NCI-H526 (cell line): ENCODE measurements at places on chromosomes 12 and 14.
A peak's percentile ranks its signal among the peaks of the same experiment; 100 is the strongest.

- no peak for DNase-seq
These were observed 21.8 kb upstream of the DHRS4 start for GRCh38 chr14:23931721-23932289.

DNA sequence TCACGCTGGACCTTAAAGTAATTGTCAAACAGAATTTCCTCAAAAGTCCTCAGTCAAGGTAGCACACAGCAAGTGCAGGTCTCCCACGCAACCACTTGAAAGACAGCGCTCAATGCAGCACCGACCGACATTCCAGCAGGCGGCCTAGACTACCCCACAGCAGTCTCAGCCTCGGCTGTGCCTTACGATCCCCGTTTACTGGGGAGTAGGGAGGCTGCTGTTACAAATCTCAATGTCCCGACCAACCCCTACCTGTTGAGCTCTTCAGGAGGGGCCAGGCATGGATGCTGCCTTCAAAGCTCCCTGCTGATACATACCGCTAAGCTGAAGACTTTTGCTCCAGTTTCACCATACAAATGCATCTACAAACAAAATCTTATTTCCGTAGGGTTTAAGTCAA, 21.8 kb downstream of the VPS37B start:
- DNase-seq: no peak

GRCh38 chr14:24215495-24216344, at the start of gene MDP1:
TSS of gene MDP1 (minus strand) at chr14:24216066. CDS start at chr14:24215955, 111 bp downstream.
- peak; percentile 92 for DNase-seq

GRCh38 chr12:128578045-128578444, 245.7 kb downstream of the SLC15A4 start:
- DNase-seq: no peak

DNA sequence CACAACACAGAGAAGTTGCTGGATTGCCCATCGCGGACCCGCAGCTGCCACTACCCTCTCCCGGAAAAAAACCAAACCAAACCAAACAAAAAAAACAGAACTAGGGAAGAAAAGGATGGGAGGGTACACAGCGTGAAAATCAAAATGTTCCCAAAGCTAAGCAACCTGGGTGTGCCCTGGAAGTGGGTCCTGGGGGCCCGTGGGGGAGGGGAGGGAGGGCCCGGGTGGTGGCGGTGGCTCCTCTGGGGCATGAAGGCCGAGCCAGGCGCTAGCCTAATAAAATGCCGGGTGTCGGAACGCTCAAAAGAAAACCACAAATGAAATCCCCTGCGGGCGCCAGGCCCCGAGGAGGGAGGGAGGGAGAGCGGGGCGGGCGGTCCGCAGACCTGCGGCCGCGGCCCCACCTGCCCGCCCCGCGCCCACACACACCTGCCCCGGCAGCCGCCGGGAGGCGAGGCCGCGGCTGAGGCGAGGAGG, 787 bp downstream of the HECTD4 start:
- DNase-seq: peak; percentile 36

GRCh38 chr12:122204167-122205052, 901 bp downstream of the B3GNT4 start:
- DNase-seq: peak; percentile 78

- no peak for DNase-seq
These were observed 69.4 kb downstream of the IRF2BPL start for GRCh38 chr14:76958980-76959710.

- DNase-seq: no peak
These were observed 34.1 kb upstream of the CHPT1 start for GRCh38 chr12:101663298-101663697.

DNA sequence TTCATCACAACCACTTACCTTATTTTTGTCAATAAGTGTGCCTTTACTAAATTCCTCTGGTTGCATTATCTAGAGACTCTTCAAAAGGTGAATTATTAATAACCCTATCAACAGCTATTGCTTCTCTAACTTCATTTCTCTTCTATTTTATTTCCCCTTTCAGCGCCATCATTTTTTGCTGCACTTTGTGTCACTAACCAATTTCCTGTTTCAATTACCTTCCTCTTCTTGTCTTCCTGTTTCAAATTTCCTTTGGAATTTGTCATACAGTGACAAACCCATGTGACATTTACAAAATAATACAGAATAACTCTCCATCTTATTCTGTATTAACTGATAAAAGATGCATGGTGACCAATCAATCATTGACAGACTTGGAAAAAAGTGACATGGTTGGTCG, 12.2 kb upstream of the CLEC2A start:
- no peak for DNase-seq

- DNase-seq: peak; percentile 90
These were observed at the start of gene SAMD4A for GRCh38 chr14:54566410-54567223. TSS of gene SAMD4A (plus strand) at chr14:54567128. CDS start at chr14:54567917, 789 bp downstream.

- DNase-seq: no peak
These were observed 140.3 kb downstream of the SSPN start for GRCh38 chr12:26335651-26336050.

DNA sequence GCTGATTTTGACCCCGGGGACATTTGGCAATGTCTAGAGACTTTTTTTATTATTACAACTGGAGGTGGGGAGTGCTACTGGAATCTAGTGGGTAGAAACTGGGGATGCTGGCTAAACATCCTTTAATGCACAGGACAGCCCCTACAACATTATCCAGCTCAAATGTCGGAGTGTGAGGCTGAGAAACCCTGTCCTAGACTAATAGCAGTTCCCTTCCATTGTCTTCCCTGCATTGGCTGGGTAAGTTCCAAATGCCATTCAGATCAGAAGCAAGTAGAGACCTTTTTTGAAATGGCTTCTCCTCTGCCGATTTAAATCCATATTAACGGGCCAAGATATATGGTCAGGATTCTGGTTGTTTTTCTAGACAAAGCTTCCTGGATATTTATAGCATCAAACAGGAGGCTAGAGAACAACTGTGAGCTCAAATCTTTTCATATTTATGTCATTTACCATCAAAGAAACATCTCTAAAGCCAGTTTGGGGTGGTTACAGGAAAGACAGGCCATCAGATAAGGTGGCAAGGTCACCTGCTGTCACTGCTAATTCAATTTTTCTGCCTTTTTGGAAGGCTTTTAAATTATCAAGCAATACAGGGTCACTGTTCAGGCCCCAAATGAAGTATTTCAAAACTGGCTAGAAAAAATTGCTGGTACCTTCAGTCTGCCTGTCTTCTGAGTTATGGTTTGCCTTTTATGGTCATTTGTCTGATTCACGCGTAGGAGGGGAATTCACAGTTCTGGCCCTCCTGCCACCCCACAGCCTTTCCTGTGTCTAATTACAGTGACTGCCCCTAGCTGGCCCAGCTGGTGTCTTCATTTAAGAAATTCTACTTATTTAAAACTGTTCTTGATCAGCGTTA, 20.1 kb upstream of the AKAP5 start:
- no peak for DNase-seq

DNA sequence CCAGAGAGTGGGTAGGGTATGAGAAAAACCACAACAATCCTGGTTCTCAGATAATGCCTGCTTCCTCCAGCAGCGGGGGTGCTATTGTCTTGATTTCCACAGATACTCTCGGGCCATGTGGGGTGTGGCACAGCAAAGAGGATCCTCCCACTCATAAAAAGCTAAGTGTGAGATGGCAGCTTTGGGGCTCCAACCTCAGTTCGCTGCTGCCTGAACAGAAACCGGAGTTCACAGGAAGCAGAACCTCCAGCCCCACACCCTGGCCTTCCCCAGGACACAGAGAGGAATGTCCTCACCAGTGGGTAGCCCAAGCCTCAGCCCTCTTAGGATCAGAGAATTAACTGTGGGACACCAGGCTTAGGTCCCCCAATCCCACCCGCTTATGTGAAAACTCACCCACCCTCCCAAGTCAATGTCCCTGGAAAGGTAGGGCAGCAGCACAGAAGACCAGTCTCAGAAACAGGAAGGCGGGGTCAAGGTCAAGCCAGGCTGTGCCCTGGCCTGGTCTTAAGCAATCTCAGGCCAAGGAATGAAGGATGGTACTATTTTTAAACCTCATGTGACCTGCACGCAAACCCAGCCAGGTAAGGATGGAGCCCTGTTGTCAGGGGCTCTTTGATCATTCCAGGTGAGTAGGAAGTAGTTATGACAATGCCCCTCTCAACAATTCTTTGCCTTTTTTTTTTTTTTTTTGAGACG, 9.0 kb downstream of the KCTD10 start:
- no peak for DNase-seq

GRCh38 chr12:79344855-79345847, 345.6 kb downstream of the PAWR start:
- peak; percentile 78 for DNase-seq

GRCh38 chr12:9707864-9708808, 24.8 kb downstream of the CLECL1 start:
- DNase-seq: no peak

DNA sequence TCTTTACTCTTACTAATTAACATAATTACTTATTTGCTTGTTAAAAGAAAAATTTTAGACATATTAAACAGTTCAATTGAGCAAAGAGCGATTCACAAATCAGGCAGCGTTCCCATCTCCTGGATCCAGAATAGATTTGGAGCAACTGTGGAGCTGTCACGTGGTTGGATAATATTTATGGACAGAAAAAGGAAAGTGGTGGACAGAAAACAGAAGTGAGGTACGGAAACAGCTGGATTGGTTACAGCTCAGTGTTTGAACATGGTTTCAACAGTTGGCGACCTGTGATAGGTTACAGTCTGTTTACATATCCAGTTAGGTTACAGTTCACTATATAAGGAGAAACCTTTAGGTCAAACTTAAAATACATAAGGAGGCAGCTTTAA, 19.7 kb upstream of the FAM234B start:
- DNase-seq: no peak

- DNase-seq: no peak
These were observed 447.2 kb downstream of the SNAPC1 start for GRCh38 chr14:62209287-62209899.
